ENCODE measurements at places on chromosomes 6 and 20.

DNA sequence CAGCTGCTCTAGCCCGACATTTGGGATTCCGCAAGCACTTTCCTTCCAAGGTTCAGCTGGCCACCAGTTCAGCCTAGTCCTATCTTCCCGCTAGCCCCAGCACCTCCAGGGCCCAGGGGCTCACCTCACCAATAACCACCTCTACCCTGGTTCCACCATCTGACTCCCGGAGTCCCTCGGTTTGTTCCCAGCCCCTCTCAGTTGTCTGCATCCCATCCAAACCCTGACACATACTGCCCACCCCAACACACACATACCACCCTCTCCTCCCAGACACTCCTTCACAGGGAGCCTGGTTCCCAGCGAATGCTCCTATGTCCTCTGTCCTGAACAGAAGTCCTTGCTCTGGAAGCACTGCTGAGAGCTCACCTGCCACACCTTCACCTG, 418 bp downstream of the TNXB start:
- no peak for DNase-seq

DNA sequence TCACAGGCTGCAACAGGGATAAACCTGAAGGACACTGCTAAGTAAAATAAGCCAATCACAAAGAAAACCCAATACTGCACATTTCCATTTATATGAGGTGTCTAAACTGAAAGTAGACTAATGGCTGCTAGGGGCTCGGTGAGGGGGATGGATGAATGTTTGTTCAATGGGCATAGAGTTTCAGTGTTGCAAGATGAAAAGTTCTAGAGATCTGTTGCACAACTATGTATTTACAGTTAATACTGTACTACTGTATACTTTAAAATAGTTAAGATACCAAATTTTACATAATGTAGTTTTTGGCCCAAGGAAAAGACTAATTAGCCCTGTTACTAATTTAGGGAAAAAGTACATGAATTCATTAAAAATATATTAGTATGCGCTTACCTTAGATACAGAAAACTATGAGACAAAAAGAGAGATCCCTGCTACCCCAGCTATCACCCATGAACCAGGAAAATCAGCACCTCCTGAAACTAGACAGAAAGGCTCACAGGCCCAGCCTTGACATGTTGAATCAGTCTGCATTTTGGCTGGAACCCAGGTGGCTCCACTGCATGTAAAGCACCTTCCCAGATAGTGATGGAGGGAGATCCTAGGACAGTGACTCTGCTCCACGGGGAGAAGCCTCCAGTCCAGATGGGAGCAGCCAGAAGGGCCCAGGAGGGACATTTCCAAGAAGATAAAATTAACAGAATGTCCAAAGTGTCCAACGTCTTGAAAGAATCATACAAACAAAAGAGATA, 16.1 kb downstream of the HLA-F start:
- DNase-seq: no peak

DNA sequence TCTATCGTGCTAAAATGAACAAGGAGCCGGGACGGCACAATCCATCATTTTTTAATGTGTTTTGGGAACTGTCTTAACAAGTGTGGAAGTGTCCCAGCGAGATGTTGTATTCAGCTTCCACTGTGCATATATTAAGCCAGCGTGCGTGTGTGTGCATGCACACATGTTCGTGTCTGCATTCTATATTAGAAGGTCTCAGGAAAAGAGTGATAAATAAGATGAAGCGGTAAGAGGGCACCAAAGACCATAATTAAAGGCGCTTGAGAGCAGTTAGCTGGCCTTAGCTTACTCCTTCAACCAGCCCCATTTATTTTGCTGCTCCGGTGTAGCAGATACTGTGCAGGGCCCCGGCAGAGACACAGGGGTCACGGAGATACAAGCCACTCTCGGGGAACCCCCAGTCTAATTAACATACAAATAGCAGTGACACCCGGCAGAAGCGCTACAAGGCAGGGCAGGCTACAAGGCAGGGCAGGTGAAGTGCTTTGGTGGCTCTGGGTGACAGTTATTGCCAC, 206.5 kb upstream of the RREB1 start:
- no peak for DNase-seq

- no peak for DNase-seq
Measured at GRCh38 chr20:25039697-25040437, 18.1 kb downstream of the ACSS1 start.
